Tibial nerve (tissue), 4 donors: ENCODE measurements at places on chromosomes 12 and 14.

DNA sequence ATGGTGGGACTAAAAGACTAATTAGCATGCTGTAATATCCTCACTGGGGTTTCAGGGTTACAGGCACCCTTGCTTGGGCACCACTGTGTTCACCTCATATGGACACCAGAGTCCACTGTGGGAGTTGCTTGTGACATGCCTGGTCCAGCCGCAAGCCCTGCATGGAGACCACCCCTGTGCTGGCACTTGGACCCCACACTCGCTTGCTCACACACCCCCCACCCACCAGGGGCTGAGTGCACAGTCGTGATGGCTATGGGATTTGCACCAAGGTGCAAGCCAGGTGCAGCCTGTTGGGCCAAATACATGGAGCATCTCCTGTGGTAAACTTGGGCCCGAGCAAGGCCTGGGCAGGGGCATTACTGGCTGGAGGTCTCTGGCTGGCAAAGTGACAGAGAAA, 129.1 kb downstream of the SYT10 start:
- no peak for DNase-seq
- no peaks in the 10 kb centered on the region for H3K36me3 ChIP-seq
- no peak overlapping the region for H3K27ac ChIP-seq
- H3K27me3 ChIP-seq = no peaks in the 10 kb centered on the region

DNA sequence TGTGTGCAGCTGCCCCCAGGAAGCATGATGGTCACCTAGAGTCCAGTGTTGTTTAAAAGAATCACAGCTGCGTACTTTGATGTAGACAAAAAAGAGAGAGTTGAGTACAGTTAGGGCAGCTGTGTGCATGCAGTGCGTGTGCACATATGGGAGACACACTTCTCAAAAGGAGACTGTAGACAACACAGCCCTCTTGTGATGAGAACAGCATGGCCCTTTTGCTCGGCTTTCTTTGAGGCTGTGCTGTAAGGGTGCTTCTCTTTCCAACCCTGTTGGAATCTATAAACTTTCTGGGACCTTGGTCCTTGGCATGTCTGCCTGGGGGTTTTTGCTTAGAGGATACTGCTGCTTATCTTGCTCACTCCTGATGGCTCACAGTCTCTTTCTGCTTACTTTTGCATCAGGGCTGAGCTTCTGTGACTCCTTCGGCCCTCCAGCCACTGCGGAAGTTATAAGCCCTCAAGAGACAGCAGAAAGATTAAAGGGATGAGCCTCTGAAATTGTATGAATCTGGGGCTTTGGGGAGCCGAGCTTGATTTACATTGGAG, 102.9 kb downstream of the DYRK2 start:
- H3K36me3 ChIP-seq = no peaks in the 10 kb centered on the region
- no peak overlapping the region for H3K4me3 ChIP-seq
- no peaks in the 10 kb centered on the region for H3K4me1 ChIP-seq
- no peak for DNase-seq
- H3K27ac ChIP-seq = no peak overlapping the region

GRCh38 chr12:2374092-2374906, 321.5 kb downstream of the CACNA1C start:
- H3K27ac ChIP-seq = peak overlapping the region; percentile 39
- H3K36me3 ChIP-seq = no peaks in the 10 kb centered on the region
- no peaks in the 10 kb centered on the region for H3K27me3 ChIP-seq
- no peaks in the 10 kb centered on the region for H3K4me1 ChIP-seq
- no peak overlapping the region for H3K4me3 ChIP-seq
- no peak for DNase-seq

GRCh38 chr12:117064596-117064995, 34.6 kb downstream of the TESC start:
- peaks cover 10% of the 10 kb centered on the region for H3K4me1 ChIP-seq
- H3K27me3 ChIP-seq = no peaks in the 10 kb centered on the region
- no peak overlapping the region for H3K27ac ChIP-seq
- DNase-seq = no peak
- no peak overlapping the region for H3K4me3 ChIP-seq

GRCh38 chr14:23379366-23380196, 2.7 kb downstream of the CMTM5 start:
- DNase-seq = no peak
- no peak overlapping the region for H3K4me3 ChIP-seq
- H3K36me3 ChIP-seq = no peaks in the 10 kb centered on the region
- H3K27me3 ChIP-seq = no peaks in the 10 kb centered on the region

DNA sequence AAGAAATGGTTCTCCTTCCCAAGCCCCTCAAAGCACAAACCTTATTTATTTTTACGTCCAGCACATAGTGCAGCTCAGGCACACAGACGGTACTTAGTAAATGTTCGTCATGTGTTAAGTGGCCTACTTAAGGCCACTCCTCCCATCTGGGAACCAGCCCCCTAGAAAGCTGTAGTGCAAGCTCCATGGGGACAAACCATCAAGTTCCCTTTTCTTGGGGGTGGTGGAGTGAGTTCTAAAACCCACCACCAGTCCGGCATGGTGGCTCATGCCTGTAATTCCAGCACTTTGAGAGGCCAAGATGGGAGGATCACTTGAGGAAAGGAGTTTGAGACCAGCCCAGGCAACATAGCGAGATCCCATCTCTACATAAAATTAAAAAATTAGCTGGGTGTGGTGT, 49.4 kb downstream of the PITPNM2 start:
- H3K27ac ChIP-seq = no peak overlapping the region
- no peaks in the 10 kb centered on the region for H3K36me3 ChIP-seq
- peaks cover 9% of the 10 kb centered on the region for H3K4me1 ChIP-seq
- no peaks in the 10 kb centered on the region for H3K27me3 ChIP-seq

DNA sequence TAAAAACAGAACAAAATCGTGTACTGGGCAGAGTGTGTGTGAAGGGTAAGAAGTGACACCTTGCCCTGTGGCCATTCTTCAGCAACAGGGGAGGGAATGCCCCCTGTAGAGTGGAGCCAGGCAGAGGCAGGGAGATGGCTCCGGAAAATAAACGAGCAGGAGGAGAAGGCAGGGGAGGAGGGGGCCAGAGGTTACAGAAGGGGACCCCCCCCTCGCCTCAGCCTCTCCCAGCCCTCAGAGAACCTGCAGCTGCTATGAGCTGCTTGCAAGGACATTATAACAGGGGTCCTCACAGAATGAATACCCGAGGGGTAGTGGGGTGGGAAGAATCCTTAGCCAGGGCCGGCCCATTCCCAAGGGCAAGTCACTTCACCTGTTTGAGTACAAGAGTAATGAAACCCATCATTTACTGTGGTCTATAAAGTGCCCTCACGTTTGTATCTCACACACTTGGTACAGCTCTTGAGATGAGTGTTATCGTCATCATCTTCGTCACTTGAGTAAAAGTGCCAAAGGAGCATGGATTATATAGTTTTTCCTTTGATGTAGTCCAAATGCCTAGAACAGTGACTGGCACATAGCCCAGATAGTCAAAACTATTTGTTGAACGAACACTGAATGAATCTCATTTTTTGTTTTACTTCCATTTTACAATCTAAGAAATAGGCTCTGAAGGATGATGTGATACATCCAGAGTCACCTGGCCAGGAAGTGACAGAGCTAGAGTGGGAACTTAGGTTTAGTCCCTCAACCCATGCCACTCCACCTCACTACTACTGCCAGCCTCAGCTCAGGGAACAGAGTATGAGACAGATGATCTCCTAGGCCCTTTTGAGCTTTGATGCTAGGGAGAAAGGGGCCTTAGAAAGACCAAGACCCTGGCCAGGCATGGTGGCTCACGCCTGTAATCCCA, 14.5 kb downstream of the SCNN1A start:
- peaks cover 13% of the 10 kb centered on the region for H3K4me1 ChIP-seq
- H3K36me3 ChIP-seq = no peaks in the 10 kb centered on the region
- no peaks in the 10 kb centered on the region for H3K27me3 ChIP-seq
- H3K27ac ChIP-seq = no peak overlapping the region

GRCh38 chr14:87041290-87042020, 951.5 kb downstream of the GALC start:
- H3K36me3 ChIP-seq = no peaks in the 10 kb centered on the region
- no peaks in the 10 kb centered on the region for H3K4me1 ChIP-seq
- no peaks in the 10 kb centered on the region for H3K27me3 ChIP-seq
- H3K4me3 ChIP-seq = no peak overlapping the region
- no peak overlapping the region for H3K27ac ChIP-seq

GRCh38 chr12:124668602-124669001, 101.2 kb upstream of the NCOR2 start:
- no peak overlapping the region for H3K4me3 ChIP-seq
- H3K4me1 ChIP-seq = peaks cover 21% of the 10 kb centered on the region
- no peaks in the 10 kb centered on the region for H3K36me3 ChIP-seq
- no peak overlapping the region for H3K27ac ChIP-seq
- H3K27me3 ChIP-seq = no peaks in the 10 kb centered on the region

DNA sequence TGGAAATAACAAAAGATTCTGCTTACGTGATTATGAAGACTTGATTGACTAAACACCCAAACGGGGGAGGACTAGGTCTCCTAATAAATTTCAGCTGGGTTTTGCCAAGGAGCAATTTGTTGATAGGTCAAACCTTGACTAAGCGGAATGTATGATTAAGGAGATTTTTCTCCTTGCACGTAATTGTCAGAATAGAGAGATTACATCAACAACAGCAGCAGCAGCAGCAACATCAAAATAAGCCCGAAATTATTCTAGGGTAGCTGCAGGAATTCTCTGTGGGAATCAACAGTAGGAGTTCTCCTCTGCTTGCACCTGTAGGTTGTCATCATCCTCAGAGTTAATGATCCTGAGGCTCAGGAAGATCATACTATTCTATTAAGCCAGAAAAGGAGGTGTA, 10.2 kb downstream of the ELK3 start:
- no peaks in the 10 kb centered on the region for H3K36me3 ChIP-seq
- no peaks in the 10 kb centered on the region for H3K4me1 ChIP-seq
- H3K4me3 ChIP-seq = no peak overlapping the region
- no peak overlapping the region for H3K27ac ChIP-seq
- no peaks in the 10 kb centered on the region for H3K27me3 ChIP-seq
- no peak for DNase-seq

DNA sequence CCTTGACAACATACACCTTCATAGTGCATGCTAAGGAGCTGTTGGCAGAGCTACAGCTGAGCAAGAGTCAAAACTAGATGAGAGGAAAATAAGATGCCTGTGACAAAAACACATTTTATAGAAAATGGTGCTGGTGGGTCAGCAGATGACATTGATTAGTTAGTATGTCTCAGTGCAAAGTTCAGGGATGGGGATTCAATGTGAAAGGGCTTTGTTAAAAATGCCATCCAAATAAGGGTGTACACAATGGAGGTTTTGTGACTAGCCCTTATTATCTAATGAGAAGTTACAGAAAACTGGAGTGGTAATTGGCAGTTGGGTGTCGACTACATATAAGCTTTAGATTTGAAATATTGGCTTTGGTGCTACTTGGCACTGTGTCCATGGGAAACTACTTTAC, 169.0 kb downstream of the MON2 start:
- no peaks in the 10 kb centered on the region for H3K36me3 ChIP-seq
- H3K27ac ChIP-seq = no peak overlapping the region
- H3K4me1 ChIP-seq = no peaks in the 10 kb centered on the region
- H3K4me3 ChIP-seq = no peak overlapping the region

- no peaks in the 10 kb centered on the region for H3K27me3 ChIP-seq
- no peak overlapping the region for H3K27ac ChIP-seq
- no peaks in the 10 kb centered on the region for H3K36me3 ChIP-seq
- peaks cover 4% of the 10 kb centered on the region for H3K4me1 ChIP-seq
- peak; percentile 81 for DNase-seq
- no peak overlapping the region for H3K4me3 ChIP-seq
Observed at GRCh38 chr12:42129595-42130204, 15.0 kb downstream of the GXYLT1 start.

DNA sequence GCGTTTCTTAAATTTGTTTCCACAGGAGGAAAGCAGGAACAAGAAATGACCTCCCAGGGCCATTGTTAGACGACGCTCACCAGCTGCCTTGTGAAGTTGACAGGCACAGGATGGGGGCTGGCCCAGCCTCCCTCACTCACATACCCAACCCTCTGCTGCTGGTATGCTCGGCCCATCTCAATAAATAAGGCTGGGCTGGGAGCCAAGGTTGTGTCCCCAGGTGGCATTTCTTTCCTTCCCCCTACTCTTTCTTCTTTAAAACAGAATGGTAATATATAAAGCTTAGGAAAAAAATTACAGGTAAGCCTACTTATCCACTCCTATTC, 93.0 kb downstream of the ACTN1 start:
- no peaks in the 10 kb centered on the region for H3K4me1 ChIP-seq
- H3K36me3 ChIP-seq = no peaks in the 10 kb centered on the region
- H3K27me3 ChIP-seq = no peaks in the 10 kb centered on the region
- no peak for DNase-seq

GRCh38 chr12:100610666-100611430, 37.4 kb downstream of the GAS2L3 start:
- H3K36me3 ChIP-seq = no peaks in the 10 kb centered on the region
- peaks cover 39% of the 10 kb centered on the region for H3K4me1 ChIP-seq
- H3K27ac ChIP-seq = peak overlapping the region; percentile 41

DNA sequence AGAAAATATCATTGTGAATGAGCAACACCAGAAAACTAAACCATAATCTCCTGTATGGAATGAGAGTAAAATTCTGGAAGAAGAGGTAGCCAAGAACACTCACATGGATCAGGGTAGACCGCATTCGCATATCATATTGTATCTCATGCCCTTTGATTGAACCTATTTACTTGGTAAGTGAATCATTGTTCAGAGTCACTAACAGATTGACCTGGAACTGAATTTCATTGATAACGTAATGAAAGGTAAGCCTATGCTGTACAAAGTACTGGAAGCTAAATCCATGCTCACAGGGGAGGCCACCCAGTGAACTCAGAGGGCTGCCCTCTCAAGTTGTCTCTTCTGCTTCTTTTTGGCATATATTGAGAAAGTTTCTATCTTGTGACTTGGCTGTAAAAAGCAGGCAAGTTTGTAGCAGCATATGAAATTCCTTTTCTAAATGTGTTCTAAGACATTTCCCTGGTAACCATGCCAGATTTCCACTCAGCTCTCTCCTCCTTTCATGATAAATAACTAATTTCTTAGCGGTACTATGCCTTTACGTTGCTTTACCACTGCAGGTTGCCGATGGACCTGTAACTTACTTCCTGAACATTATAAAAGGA, 91.4 kb downstream of the PLCZ1 start:
- H3K4me1 ChIP-seq = no peaks in the 10 kb centered on the region
- H3K36me3 ChIP-seq = no peaks in the 10 kb centered on the region
- no peak overlapping the region for H3K4me3 ChIP-seq
- no peak for DNase-seq

DNA sequence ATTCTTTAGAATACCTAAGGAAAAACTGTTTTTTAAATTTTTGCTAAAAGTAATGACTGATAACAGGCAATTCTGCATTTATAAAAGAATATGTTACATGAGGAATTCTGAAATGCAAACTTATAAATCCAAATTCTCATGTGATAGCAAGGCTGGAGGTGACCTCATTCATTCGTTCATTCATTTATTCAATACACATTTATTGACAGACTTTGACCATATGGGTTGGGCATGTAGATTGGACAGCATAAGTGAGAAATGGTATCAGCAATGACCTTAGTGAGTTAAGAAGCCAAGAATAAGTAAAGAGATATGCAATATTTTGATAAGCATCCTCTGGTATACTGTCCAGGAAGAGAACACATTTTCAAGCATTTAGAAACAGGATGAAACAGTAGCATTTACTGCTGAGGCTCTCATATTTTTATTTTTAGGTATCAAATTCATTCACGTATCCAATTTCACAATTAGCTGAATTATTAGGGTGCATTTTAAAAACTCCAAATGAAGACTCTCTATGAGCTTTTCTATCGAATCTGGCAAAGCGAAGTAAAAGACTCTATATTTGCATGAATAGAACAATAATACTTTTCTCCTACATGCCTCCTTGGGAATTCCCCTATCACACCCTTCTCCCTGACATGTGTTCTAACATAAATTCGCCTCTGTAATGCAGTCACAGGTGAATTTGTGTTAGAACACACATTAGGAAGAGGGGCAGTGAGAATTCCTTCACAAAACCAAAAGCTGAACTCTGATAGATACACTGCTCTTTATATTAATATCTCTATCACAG, 49.9 kb downstream of the PEBP1 start:
- no peaks in the 10 kb centered on the region for H3K36me3 ChIP-seq
- H3K4me3 ChIP-seq = no peak overlapping the region
- no peak overlapping the region for H3K27ac ChIP-seq
- H3K27me3 ChIP-seq = no peaks in the 10 kb centered on the region
- H3K4me1 ChIP-seq = peaks cover 67% of the 10 kb centered on the region
